NCI-H1105 treated with DMSO at 0.1 percent for 48 hours (cell line): ENCODE measurements at places on chromosomes 3 and 15.
A peak's percentile ranks its signal among the peaks of the same experiment; 100 is the strongest.

GRCh38 chr3:53159156-53160060, 1.6 kb upstream of the PRKCD start:
- DNase-seq = no peak

DNA sequence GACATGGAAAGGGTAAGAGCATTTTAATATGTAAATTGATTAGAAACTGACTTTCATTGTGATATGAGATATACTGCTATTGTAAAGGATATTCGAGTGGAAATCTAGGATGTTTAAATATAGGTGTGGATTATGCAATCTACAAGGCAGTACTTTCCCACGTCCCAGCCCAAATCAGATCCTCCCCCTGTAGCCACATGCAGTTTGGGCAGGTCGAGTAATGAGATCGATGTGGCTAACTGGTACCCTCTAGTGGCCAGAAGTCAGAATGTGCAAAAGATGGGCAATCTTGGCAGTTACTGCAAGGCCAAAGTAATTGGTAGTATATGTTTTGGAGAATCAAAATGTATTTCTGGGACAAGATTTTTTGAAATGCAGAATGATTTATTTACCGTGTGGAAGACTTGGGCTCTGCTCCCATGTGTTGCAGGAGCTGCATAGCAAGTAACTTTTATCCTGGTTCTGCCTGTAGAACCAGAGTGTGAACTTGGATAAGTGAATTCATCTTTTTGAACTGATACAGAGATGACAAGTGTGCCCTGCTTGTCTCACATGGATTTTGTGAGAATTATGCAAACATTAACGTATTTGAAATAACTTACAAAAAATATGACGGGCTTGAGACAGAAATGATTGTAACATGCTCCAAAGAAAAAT, 94.5 kb upstream of the ADAMTSL3 start:
- peak; percentile 9 for DNase-seq

DNA sequence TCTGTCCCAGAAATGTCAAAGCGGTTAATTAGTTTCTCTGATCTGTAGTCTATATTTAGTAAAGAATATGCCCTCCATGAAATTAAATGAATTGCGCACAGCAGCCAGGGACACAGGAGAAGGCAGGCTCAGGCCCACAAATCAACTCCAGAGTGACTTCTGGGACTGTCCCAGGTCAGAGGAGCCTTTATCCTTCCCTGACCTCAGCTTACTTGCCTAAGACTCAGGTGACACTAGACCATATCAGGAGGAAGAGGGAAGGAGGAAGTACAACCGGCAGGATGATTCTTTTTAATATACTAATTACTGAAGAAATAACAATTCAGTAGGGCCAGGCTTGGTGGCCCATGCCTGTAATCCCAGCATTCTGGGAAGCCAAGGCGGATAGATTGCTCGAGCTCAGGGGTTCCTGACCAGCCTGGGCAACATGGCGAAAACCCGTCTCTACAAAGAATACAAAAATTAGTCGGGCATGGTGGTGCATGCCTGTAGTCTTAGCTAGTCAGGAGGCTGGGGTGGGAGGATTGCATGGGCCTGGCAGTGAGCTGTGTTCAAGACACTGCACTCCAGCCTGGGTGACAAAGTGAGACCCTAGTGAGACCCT, 1.8 kb upstream of the GPR15 start:
- DNase-seq = no peak

DNA sequence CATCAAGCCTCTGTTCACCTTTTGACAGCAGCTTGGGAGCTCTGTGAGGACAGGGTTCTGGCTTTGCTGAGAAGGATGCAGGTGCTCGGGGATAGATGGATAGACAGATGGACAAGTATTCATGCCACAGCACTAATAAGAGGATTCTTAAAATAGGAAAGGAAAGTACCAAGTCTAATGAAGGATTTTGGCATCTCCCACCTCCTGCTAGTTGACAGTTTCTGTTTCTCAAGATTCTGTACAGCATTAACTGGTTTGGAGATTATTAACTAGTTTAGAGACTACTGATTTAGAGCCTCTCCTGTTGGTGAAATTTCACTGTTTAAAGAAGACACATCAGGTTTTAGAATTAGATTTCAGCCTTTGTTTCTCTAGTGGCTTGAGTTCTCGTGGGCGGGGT, 152.3 kb downstream of the CACNA1D start:
- no peak for DNase-seq

- no peak for DNase-seq
Observed at GRCh38 chr3:149180057-149180573, 41.5 kb downstream of the CP start.

GRCh38 chr15:29050870-29051269, 165.1 kb downstream of the APBA2 start:
- no peak for DNase-seq

DNA sequence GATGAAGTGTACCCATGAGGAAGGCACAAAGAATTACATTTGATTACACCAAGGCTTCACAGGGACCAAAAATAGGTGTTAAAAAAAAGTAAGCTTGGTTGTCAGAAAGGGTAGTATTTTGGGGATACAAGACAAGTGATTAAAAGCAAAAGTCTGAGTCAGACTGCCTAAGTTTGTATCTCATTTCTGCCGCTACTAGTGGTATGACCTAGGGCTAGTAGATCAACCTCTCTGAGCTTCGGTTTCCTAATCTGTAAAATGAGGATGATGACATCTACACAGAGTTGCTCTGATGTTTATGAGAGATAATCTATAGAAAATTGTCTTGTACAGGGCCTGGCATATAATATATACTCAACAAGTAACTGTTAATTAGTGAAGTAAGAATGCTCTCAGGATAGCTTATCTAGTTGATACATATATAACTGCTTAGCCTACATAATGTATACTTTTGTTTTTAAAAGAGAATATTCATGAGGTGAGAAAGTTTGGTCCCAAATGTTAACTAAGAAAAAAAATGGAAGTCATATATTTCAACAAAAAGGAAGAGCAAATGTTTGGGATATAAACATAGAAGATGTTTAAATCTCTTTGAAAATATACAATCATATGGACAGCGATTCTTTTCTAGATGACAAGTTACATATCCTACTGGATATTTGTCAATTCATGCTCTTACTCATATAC, 163.0 kb upstream of the SLC2A2 start:
- DNase-seq = no peak

GRCh38 chr15:26661107-26661506, 111.8 kb downstream of the GABRB3 start:
- no peak for DNase-seq

GRCh38 chr3:141128126-141128777, 77.1 kb downstream of the SPSB4 start:
- no peak for DNase-seq

- DNase-seq = no peak
Observed at GRCh38 chr3:13042715-13043271, 30.4 kb downstream of the IQSEC1 start.

- no peak for DNase-seq
Observed at GRCh38 chr3:104190681-104191080, 1176.0 kb upstream of the ALCAM start.

DNA sequence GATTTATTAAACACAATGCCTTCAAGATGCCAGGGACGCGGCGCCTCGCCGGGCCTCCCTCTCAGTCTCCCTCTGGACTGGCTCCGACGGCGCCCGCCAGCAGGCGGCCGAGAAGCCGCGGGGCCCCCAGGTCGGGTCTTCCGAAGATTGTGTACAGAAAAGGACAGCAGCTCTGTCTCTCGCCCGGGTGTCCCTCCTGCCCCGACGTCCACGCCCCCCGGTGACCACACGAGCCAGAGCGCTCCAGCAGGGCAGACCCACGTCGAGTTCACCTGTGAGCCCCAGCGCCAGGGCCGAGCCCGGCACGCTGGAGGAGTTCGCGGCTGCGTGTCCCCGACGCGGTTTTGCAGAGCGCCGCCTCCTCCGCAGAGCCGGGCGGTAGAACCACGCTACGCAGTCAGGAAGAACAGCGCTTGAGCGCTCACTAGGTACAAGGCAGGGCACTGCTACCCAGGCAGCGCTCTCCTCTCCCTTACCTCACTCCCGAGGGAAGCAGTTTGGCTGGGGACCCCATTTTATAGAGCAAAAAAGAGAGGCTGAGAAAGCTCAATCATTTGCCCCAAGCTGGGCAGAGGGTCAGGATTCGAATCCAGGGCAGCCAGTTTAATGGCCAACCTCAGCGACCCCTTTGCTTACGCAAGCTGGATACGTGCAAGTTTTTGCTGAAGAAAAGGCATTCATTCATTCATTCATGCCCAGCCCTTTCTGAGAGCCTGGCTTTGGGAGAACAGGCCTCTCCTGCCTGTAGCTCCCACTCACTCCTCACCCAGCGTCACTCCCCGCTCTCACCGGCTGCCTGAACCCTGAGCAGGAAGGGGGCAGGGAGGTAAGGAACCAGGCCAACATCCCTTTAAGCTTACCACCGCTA, 3.0 kb upstream of the TLE3 start:
- peak; percentile 91 for DNase-seq

- no peak for DNase-seq
Observed at GRCh38 chr15:97501291-97501690, 459.2 kb upstream of the ARRDC4 start.

GRCh38 chr3:126982471-126983175, at the start of gene PLXNA1:
PLXNA1 (plus strand) TSS chr3:126983115; CDS start chr3:126988594, 5,479 bp downstream.
- peak; percentile 72 for DNase-seq

GRCh38 chr3:141955175-141955574, 78.7 kb downstream of the ATP1B3 start:
- no peak for DNase-seq

DNA sequence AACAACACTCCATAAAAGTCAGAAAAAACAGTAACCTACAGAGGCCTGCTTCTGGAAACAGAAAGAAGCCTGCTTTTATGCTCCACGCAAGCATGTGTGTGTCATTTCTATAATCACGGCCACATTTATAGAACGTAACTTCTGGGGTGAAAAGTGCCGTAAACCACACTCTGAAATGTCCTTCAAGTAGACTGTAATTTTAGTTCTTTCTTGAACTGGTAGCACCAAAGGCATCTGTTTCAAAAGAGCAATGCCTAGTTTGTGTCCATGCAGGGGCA, 19.5 kb upstream of the CMTM7 start:
- DNase-seq = no peak

DNA sequence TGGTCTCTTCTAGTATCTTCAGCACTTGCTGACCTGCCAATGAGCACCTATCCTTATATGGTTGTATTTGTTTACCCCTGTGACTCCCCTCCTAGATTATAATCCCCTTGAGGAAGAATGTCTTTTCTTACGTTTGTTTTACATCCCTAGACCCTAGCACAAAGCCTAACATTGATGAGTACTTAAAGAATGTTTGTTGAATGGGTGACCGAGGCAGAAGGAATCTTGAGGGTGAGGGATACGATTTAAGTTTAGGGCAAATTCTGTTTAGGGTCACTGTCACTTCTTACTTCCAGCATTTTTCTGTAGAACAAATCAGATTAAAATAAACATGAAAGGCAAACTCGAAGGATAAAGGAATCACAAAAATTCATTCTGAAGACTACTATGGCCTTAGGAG, 80.9 kb upstream of the FAM98B start:
- DNase-seq = no peak

- no peak for DNase-seq
Observed at GRCh38 chr15:42493679-42494078, 1.8 kb upstream of the SNAP23 start.

GRCh38 chr3:37559461-37559860, 302.2 kb upstream of the CTDSPL start:
- DNase-seq = peak; percentile 33

- no peak for DNase-seq
Observed at GRCh38 chr3:193869221-193870201, 266.4 kb upstream of the HES1 start.

- no peak for DNase-seq
Observed at GRCh38 chr3:182585532-182586150, 207.7 kb upstream of the ATP11B start.

GRCh38 chr3:197085137-197085536, 55.5 kb upstream of the MELTF start:
- DNase-seq = no peak

- no peak for DNase-seq
Observed at GRCh38 chr15:71109130-71109529, 6.1 kb upstream of the THSD4 start.

DNA sequence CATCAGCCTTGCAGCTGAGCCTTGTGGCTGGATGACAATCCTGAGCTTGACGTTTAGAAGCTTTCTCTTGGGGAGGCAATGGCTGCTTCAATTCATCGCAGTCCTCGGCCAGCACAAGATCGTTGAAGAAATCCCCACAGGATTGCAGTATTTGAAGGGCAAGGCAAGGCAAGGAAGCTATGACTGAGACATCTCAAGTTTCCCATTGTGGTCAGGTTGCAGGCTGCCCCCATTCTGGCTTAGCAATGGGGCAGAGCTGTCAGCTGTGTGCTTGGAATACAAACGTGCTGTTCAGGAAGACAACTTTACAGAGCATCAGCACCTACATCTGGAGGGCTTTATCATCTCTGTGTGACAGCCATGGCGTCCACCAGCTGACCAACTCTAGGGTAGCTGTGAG, 275.9 kb upstream of the TBL1XR1 start:
- no peak for DNase-seq

DNA sequence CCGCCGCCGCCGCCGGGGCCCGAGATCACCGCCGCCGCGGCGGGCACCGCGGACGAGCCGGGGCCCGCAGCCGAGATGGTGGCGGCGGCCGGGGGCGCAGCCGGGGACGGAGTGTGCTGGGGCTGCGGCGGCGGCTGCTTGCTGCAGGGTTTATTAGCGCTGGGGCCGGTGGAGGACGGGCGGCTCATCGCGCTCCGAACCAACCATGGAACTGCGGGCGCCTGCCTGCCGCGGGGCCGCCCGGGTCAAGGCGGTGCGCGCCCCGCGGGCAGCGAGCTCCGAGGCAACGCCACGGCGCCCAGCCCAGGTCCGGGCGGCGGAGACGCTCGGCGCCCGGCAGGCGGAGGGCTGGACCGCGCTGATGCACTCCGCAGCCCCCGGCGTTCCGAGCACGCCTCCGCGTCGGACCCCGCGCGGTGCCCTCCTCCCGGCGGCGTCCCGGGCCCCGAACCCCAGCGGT, 277 bp downstream of the SIAH2 start:
- DNase-seq = no peak

GRCh38 chr15:78067328-78068228, 9.9 kb downstream of the TBC1D2B start:
- no peak for DNase-seq

DNA sequence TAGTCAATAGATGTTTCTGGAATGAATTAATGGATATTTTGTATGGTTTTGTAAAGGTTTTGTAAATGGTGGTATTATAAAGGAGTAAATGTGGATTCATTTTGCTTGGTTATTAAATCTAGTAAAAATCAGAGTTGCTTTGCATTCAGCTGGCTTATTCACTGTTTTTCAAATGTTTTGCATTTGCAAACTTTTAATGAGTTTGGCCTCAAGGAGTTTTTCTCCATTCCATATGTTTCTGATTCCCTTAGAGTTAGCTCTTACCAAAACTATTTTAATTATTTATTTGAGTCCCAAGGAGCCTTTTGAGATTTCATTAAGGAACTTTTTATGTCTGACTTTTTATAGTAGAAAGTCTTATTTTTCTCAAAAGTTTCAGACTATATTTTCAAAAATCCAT, 992.2 kb downstream of the DIPK2A start:
- no peak for DNase-seq

- DNase-seq = peak; percentile 10
Observed at GRCh38 chr15:40290918-40291574, 8.2 kb upstream of the ANKRD63 start.

DNA sequence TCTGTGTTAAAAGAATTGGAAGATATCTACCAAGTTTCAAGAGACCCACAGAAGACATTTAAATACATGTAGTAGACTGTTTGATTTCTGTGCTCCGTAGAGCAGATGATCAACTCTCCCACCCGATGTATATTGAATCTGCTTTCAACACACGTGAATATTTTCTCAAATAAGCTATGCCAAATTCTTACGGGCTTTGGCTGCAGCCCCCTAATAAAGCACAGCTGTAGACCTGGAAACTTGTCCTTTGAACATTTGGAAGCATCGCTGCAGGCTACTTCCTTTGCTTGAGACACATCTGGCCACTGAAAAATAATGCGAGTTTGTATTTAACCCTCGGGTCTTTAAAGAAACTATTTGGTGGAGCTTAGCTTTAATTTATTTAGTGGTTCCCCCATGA, 98.3 kb upstream of the SELENOK start:
- DNase-seq = no peak
